ENCODE measurements at places on chromosomes 12 and 14.

- no peak for DNase-seq
These were observed 380.6 kb downstream of the CCDC91 start for GRCh38 chr12:28570811-28571210.

DNA sequence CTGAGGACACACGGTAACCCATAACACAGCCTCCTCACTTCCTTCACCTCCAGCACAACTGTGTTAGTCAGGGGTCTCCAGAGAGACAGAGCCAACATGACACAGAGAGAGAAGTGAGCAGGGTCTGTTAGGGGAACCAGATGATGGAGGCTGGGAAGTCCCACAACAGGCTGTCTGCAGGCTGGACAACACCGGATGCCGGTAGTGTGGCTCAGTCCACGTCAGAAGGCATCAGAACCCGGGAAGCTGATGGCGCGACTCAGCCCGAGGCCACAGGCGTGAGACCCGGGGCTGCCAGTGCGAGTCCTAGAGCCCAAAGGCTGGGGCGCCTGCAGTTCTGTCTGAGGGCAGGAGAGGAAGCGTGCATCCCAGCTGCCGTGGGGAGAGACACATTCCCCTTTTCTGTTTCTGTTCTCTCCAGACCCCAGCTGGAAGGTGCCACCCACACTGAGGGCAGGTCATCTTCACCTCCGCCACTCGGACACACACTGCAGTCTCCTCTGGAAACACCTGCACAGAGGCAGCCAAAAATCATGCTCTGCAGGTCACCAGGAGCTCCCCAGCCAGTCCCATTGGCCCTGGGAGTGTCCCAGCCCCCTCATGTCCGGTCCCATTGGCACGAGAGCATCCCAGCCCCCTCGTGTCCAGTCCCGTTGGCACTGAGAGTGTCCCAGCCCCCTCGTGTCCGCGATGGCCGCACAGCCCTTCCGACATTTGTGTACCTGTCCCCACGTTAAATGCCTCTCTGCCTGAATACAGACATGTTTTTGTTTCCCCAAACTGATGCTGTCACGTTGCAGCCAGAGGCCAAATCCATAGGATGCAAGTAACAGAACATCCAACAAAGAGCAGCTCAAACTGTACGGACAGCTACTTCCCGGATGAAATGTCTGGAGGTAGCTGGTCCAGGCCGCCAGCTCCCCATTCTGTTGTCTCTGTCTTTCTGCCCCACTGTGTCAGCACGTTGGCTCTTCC, 7.9 kb upstream of the FBRSL1 start:
- no peak for DNase-seq

- no peak for DNase-seq
These were observed 381.5 kb downstream of the ALG10 start for GRCh38 chr12:34403706-34404376.

DNA sequence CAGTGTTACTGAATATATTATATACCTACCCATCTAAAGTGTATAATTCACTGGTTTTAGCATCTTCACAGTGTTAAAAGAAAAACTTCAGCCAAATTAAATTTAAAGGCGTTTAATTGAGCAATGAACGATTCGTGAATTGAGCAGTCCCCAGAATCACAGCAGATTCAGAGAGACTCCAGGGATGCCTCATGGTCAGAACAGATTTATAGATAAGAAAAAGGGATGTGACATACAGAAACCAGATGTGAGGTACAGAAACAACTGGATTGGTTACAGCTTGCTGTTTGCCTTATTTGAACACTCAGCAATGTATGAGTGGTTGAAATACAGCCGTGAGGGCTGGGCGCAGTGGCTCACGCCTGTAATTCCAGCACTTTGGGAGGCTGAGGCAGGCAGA, 84.6 kb downstream of the WNK1 start:
- DNase-seq, result no peak

- DNase-seq, result no peak
These were observed 151.6 kb downstream of the ADGRD1 start for GRCh38 chr12:131105351-131105735.

DNA sequence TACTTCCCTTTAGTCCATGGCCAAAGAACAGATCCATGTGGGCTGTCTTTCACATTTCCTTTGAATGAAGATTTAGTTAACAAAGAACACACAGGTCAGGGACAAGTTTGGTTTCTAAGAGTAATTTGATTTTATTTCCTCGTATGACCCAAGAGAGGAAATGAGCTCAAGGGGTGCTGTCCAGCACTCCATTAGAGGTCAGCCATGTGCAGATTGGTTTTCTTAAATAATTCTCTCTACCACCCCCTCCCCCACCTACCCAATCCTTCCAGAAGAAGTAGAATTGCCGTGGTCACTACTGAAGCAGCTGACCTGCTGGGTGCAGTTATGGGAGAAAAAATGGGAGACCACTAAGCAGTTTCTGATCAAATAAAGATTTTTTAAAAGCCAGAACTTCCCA, 13.9 kb upstream of the OAS1 start:
- no peak for DNase-seq

GRCh38 chr12:32922546-32923297, 26.1 kb upstream of the PKP2 start:
- no peak for DNase-seq

GRCh38 chr14:58294201-58294600, 4.2 kb upstream of the ARID4A start:
- DNase-seq, result no peak

GRCh38 chr12:108495054-108495453, 20.0 kb upstream of the FICD start:
- DNase-seq, result no peak

DNA sequence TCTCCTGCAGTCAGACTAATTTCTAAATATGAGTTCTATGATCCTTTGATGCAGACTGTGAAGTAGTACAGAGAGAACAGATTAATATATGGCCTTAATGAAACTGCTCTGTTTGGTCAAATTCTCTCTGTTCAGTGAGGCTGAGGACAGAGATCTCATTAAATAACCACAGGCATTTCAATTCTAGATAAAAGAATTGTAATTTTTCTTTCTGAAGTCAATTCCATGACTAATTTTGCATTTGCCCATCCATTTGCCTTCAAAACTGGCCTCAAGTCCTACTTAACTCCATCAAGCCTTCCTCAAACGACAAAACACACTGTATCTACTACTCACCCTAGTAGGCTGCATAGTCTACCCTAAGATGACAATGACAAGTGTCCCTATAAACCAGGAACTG, 67.1 kb downstream of the DUSP16 start:
- peak; percentile 67 for DNase-seq

- DNase-seq, result no peak
These were observed 157.4 kb downstream of the PTCSC3 start for GRCh38 chr14:36019126-36019525.

DNA sequence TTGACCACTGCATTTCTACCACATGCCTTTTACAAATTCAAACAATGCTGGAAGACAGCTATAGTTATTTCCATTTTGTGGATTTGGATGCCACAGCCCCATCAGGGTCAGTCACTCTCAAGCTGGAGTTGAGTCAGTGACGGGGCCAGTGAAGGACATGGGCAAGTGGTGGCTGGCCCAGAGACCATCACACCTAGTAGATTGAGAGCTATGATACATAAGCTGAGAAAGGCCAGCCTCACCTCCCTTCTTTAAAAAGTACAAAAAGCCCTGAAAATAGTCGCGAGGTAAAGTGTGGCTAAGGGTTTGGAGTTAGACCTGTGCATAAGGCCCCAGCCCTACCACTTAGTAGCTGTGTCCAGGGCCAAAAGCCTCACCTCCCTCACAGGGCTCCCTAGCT, 4.1 kb downstream of the KCTD10 start:
- DNase-seq, result no peak

DNA sequence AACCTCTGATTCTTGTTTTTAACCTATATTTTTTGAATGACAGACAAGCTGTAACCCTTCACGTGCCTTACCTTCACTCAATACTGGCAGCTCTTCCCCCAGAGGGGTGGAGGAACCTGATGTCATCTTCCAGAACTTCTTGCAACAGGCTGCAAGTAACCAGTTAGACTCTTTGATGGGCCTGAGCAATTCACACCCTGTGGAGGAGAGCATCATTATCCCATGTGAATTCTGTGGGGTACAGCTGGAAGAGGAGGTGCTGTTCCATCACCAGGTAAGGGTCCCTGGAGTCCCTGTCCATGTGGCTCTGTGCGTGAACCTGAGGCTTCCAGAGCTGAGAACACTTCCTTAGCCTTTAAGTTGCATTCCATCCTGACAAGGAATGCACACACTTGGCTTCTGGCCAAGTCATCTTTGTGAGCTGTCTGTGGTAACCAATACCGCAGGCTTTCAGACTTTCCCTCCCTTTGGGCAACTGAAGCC, 22.7 kb downstream of the TRAFD1 start:
- DNase-seq, result peak; percentile 84

DNA sequence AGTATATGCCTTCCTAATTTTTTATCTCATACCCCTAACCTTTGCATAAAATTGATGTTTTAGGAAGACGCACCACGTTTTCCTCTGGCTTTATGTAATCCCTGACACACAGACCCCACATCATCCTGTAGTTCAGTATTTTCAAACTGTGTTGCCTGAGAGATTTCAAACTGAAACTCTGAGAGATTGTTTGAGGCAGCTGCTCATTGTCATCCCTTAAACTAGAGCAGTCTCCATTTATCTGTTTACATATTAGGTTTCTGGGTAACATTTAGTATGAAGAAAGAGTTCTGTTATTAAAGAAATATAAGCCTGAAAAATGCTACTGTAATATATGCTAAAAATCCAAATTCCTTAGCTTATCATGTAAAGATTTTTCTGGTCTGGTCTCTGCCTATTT, 24.3 kb downstream of the MNAT1 start:
- no peak for DNase-seq

- no peak for DNase-seq
These were observed 14.3 kb downstream of the CHGA start for GRCh38 chr14:92937051-92937937.

DNA sequence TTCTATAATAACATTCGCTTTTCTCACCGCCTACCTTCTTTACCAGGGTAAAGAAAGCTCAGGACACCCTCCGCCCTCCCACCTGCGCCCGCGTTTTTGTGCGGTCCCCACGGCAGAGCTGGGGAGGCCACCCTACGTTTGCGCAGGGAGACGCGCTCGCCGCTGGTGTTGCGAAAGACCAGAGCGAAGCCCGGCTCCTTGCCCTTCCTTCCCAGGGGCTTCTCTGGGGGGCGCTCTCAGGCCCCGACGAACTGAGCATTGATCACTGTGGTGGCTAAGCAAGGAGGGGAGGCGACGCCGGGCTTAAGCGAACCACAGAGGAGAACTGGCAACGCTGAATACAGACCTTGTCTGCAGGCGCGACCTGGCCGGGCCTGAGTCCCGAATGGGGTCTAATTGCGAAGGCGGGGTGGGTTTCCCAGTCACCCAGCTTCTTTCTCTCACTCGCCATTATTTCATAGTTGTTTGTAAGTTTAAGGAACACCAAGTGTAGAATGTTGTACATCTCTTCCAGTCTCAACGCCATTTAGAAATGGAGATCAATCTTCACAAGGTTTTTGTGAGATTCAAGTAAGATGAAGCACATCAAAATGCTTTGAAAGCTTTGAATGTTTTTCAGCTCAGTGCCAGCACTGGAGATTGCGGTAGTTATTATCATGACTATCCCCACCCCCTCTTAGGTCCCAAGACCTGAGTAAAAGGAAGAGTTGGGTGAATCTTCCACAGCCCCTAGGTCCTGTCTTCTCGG, 1.7 kb upstream of the NKX2-1 start:
- peak; percentile 19 for DNase-seq

DNA sequence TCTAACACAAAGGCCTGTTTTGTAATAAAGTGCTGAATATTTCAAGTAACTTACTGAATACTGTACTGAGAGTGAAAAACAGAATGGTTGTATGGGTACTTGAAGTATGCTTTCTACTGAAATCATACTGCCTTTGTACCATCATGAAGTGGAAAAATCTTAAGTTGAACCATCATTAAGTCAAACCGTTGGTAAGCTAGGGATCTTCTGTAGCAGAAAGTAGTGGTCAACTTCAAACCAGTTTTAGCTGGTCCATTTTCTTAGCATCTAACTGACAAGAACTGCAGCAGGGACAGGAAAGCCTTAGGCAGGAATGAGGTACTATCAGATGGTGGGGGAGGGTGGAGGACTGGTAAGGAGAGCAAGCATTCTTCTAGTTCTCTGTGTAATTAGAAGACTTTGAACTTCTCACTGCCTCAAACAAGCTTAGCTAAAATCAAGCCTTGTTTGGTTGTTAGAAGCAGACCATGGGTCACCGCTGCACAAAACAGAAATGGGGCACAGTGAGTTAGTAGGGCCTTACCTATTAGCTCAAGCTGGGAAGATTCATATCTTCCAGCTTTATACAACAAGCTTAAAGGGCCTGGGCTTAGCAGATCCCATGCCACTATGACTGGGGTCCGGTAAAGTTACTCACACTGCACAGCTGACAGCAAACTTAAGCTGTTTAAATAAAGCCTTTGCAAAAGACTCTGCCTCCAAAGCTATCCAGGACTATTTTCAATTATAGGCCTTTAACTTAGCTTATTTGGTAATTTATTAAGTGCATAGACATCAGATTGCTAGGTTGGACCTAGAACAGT, 73.8 kb downstream of the ACADS start:
- no peak for DNase-seq

GRCh38 chr12:58583940-58584339, 336.4 kb downstream of the LRIG3 start:
- no peak for DNase-seq

- DNase-seq, result peak; percentile 91
These were observed 38.9 kb downstream of the RASSF8 start for GRCh38 chr12:25997201-25997963.

- DNase-seq, result no peak
These were observed 62.2 kb downstream of the KDM2B start for GRCh38 chr12:121518656-121519055.

GRCh38 chr12:33825442-33825841, 196.9 kb upstream of the ALG10 start:
- no peak for DNase-seq

DNA sequence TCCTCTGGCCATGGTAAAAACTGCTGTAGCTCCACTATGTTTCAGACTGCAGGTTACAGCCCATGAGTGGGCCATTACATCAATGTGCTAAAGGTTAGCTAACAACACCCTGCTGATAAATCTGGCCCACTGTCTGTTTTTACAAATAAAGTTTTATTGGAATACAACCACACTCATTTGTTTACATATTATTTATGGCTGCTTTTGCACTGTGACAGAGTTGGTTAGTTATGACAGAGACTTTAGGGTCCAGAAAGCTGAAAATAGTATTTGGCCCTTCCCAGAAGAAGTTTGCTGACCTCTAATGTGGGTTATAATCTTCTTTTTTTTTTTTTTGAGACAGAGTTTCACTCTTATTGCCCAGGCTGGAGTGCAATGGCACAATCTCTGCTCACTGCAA, 134.2 kb upstream of the PWP1 start:
- DNase-seq, result no peak

GRCh38 chr12:101939306-101939705, 61.9 kb downstream of the DRAM1 start:
- DNase-seq, result no peak

DNA sequence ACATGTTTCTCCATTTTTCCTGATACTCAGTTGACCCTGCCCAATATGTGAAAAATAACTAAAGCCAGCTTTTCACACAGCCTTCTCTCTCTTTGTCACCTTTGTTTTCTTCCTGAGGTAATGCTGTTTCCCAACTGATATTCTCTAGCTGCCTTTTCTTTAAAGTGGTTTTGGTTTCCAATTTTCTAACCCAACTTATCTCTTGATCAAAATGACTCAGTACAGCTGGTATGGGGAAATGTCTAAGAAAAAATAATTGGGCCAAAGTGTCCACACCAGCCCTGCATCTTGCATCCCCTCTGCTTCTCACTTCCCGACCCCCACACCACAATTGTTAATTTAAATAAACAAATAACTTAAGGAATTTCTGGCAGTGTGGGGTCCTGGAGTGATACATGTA, 193.8 kb downstream of the SYT1 start:
- peak; percentile 82 for DNase-seq

- no peak for DNase-seq
These were observed 7.7 kb upstream of the GOLGA5 start for GRCh38 chr14:92786427-92786756.

GRCh38 chr12:16036073-16036472, 124.9 kb downstream of the DERA start:
- DNase-seq, result peak; percentile 12
